ENCODE measurements at places on chromosomes 7 and 10.

GRCh38 chr7:130356876-130357611, 12.4 kb downstream of the CPA5 start:
- DNase-seq, result no peak

GRCh38 chr10:33817605-33818004, 483.1 kb upstream of the NRP1 start:
- no peak for DNase-seq

DNA sequence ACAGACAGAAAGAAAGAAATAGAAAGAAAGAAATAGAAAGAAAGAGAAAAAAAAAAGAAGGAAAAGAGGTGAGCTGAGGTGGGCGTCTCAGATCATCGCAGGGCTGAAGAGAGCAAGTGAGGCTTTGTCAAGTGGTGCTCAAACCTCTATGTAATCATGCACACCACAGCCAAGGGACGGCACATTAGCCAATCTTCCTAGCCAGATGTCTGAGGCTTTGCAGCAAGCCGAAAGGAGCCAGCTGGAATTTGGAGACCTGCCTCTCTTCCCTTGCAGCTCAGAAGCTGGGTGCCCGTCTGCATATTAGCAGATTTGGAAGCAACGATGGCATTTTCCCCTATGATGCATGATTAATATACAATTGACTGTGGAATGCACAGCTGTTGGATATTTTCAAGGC, 52.5 kb downstream of the ADRA2A start:
- no peak for DNase-seq

GRCh38 chr7:111711426-111712065, 149.3 kb upstream of the IMMP2L start:
- DNase-seq, result no peak

GRCh38 chr10:69677985-69678654, 48.1 kb downstream of the FAM241B start:
- no peak for DNase-seq

DNA sequence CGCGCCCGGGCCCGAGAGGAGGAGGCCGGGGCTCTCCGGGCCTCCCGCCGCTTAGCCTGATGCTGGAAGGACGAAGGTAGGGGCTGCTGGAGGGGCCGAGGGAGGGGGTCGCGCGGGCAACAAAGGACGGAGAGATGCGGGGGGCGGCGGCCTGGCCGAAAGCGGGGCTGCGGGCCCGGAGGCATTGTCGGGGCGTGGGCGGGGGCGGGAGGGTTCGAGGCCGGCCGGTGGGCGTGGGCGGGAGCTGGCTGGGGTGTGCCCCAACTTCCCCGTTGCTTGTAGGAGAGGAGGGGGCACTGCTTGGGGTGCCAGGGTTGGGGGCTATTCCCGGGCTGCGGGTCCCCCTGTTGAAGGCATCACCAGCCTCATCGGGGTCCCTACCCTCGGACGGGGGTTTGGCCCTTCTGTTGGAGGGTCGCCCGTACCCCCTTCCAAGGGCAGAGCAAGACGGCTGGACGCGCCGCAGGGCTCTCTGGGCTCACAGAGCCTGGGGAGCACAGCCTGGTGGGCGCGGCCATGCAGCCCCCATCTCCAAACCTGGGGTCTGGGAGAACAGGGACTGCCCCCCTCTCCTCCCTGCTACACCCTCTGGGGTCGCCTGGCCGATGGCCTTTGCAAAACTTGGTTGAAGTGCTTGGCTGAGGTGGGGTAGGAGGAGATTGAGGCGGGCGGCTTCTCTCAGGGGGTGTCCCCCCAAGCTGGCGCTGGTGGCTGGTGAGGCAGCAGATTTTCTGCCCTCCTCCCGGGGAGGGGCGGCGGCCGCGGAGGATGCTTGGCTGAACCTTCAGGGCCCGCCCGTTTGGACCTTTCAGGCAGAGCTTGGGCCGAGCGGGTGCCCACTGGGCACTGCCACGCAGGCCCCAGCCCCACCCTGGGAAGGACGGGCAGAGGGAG, 699 bp downstream of the CLIP2 start:
- peak; percentile 76 for DNase-seq

- DNase-seq, result no peak
Observed at GRCh38 chr10:124997306-124997705, 55.4 kb downstream of the ZRANB1 start.

- DNase-seq, result no peak
Observed at GRCh38 chr10:61356354-61356753, 96.8 kb downstream of the TMEM26 start.

GRCh38 chr7:81256991-81257390, 338.1 kb upstream of the SEMA3C start:
- DNase-seq, result no peak

DNA sequence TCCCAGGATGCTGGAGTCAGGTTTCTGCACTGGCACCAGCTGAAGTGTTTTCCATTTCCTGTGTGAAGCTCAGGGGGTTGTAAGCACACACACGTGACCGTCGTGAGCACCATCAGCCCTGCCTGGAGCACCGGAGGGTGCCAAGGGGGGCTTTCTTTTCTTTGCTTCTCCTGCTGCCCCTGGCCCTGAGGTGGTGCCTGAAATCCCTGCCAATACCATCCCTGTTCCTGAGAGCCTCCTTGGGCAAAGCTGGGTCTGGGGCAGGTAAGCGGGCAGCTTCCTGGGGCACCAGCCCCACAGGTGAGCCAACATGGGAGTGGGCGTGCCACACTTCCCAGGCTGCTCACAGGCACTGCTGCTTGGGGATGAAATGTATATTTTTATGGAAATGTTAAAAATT, 593.6 kb downstream of the DNAJB6 start:
- no peak for DNase-seq

DNA sequence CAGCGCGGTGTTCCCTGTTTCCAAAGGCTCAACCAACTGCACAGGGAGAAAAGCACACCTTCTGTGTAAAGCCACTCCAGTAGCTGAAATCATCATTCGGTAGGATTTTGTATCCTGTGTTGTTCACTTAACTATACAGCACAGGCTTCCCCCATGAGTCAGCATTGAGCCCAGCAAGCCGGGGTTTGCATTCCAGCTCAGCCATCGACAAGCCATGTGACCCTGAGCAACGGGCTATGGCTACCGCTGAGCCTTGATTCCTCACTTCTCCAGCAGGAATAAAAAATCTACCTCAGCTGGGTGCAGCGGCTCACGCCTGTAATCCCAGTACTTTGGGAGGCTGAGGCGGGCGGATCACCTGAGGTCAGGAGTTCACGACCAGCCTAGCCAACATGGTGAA, 44.1 kb upstream of the ATP6V0A4 start:
- no peak for DNase-seq

GRCh38 chr7:101922631-101923601, 105.5 kb downstream of the CUX1 start:
- no peak for DNase-seq

- DNase-seq, result no peak
Observed at GRCh38 chr7:23475576-23475839, 5.2 kb upstream of the IGF2BP3 start.

- DNase-seq, result no peak
Observed at GRCh38 chr10:4316161-4316810, 509.7 kb upstream of the AKR1E2 start.

DNA sequence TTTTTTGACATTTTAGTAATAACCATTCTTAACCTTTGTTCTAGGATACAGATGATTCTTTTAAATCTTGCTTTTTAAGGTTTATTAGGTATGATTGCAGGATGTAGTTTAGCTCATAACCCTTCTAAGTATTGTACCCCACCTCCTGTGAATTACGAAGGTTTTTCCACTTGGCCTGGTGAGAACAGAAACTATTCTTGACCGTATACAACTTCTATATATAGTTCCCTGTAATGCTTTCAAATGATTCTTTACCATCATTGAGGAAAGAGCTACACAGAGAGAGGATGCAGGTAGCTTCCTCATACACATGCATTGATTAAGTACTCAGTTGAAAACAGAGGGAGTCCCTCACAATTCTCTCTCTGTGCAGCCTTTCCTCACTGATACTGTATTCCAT, 86.3 kb downstream of the PALS2 start:
- no peak for DNase-seq

GRCh38 chr10:81541517-81541916, 333.5 kb upstream of the NRG3 start:
- DNase-seq, result no peak

DNA sequence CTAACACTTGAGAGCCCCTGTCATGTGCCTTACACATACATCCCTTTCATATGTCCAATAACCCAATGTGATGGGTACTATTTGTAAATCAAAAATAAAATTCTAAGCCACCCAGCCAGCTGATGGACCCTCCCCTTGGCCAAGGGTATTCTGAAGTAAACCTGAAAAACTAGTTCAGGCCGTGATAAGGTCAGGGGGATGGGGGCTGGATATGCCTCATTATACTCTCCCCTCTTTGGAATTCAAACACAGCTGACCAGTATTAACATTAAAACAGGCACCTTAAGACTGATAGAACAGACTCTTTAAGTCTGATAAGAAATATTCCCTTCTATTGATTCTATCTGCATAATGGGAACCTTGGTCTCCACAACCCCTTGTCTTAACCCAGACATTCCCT, 51.9 kb downstream of the SLC16A9 start:
- no peak for DNase-seq

DNA sequence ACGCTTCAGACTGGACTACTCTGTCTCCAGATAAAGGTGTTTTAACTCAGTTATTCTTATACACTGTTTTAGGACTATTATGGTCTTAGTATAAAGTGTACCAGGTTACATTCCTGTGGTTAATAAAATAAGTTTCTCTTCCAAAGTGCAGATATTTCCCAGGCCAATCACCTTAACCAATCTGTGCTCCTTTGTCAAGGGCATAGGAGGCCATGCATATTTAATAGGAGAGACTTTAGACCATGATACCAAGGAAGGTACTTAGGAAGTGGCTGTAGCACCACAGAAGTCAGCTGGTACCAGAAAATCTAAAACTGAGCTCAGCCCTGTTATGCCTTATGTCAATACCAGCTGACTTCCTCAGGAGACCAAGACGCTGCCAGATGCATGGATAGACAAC, 226.5 kb upstream of the TMEM72 start:
- no peak for DNase-seq

DNA sequence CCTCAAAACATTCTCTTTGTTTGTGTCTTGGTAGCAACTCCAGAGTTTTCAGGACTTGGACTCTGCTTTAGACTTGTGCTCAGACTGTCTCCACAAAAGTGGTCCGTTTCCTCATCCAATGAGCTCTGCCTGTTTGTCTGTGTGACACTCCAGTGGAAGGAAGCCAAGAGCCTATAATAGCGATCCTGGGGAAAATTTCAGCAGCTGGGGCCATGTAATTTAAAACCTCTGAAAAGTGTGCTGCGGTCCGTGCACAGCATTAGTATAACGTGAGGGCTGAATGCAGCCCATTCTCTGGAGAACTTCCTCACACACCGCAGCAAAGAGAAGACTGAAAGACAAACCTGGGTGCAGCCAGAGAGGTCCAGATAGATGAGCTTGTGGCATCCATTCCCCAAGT, at the start of gene LRRC17:
LRRC17 (plus strand) TSS at position 259 of the 400 bp plus-strand sequence. CDS start 20,914 bp downstream, outside the sequence.
- peak; percentile 55 for DNase-seq

GRCh38 chr7:73342645-73343044, 14.7 kb downstream of the FKBP6 start:
- DNase-seq, result peak; percentile 27

DNA sequence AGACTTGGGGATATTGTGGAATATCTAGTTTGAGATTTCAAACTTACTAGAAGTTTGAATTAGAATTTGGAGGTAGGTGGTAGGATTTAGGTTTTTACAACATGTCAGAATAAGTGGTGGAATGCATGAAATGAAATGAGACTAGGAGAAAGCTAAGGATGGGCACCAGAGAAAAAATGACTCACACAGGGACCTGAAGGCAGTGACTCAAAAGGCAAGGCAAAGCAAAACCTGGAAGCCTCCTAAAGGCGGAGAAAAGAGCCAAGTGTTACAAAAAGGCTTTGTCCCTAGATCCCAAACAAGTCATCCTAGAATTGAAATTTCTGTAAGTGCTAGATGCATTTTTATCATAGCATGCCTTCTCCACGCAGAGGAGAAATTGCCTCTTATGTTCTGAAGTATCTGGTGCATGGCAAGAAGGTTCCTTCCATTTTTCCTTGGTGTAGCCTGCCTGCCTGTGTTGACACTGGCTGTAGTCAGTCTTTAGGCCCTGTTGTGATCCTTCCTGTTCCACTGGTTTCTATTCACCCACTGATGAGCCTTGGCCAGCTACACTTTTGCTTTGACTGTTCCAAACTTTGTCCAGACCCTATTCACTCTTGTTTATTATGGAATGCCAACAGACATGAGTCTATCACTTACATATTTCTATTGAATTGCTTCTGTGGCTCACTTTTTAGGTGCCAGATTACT, 109.3 kb downstream of the ETV1 start:
- DNase-seq, result no peak

GRCh38 chr10:60916025-60916424, 28.0 kb downstream of the RHOBTB1 start:
- DNase-seq, result no peak
